Activated CD4-positive, alpha-beta T cell treated with anti-CD3 and anti-CD28 coated beads, Interleukin-2, Interleukin-6, amounts not matched to agents 100 ng/mL and 50 ng/mL, durations not matched to agents 16 hours and 8 hours (primary cell): ENCODE measurements at places on chromosomes 4 and X.

GRCh38 chrX:70669120-70669519, 224.5 kb downstream of the DLG3 start:
- DNase-seq: no peak

GRCh38 chr4:79495447-79495846, 87.4 kb upstream of the GK2 start:
- DNase-seq: no peak

GRCh38 chr4:149885896-149886295, 70.3 kb upstream of the IQCM start:
- no peak for DNase-seq

- DNase-seq: no peak
Observed at GRCh38 chr4:38499101-38499500, 164.9 kb upstream of the KLF3 start.

DNA sequence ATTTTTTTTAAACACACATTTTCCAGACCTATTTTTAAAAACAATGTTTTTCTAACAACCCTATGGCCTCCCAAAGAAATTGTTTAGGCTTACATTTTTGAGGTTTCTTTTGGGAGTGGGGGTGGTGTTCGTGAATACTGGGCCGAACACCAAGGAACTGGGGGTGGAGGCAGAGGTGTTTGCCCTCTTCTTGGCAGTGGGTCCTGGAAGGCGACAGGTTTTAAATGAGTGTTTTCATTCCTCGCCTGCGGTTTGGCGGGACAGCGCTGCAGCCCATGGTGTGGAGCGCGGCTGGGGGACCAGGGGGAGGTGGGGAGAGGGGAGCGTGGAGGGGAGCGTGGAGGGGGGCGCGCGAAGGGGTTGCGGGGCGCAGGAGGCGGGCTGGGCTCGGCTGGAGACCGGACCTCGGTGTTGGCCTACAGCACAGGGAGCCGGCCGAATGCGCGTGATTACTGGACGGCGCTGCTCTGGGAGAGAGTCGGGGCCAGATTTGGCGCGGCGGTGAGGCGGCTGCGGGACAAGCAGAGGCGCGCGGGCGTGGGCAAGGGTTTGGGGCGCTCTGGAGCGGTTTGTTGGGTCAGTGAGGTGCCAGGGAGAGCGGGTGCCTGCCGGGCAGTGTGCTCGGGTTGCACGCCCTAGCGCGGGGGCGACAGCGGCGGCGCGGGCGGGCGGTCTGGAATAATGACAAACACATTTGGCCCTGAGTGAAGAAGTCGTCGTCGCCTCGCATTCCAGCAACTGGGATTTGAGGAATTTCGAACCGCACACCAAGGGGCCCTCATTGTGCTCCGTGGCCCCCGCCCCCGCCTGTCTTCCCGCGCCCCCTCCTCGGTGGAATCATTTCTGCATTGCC, 764 bp downstream of the PDGFRA start:
- DNase-seq: no peak

DNA sequence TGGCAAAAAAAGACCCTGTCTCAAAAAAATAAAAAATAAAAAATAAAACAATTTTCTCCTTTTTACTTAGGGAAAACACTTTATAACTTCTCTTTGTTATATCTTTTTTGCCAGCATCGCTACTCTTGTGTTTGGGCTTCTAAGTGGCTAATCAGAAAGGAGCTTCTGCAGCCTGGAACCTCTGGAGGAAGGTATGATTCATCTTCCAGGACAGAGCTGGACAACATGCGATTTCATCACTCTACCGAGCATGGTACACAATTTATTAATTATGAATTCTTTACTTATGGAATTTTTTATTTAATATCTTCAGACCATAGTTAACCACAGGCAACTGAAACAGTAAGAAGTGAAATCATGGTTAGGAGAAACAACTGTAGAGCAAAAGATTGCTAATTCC, 1254.3 kb upstream of the AGA start:
- DNase-seq: no peak

- DNase-seq: peak; percentile 0
Observed at GRCh38 chr4:115873048-115873447, 759.6 kb upstream of the NDST4 start.

GRCh38 chr4:178205826-178206225, 763.6 kb upstream of the AGA start:
- DNase-seq: no peak

DNA sequence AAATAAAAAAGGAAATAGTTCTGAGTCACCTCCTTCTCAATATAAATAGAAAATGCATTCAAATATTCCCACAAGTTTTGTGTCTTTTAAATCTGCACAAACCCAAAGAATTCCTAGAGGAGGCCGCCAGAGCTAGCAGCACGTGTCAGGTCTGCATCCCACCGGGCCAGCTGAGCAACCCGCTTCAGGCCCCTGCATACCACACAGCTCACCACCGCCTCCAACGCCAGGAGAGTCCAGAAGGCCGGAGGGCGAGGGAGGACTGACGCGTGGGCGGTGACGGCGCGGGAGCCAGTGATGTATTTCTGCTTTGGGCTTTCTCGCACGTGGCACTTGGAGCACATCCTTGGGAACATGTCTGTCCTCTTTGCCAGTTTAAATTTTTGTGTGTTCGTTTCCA, 61.9 kb upstream of the CLDN34 start:
- DNase-seq: no peak

DNA sequence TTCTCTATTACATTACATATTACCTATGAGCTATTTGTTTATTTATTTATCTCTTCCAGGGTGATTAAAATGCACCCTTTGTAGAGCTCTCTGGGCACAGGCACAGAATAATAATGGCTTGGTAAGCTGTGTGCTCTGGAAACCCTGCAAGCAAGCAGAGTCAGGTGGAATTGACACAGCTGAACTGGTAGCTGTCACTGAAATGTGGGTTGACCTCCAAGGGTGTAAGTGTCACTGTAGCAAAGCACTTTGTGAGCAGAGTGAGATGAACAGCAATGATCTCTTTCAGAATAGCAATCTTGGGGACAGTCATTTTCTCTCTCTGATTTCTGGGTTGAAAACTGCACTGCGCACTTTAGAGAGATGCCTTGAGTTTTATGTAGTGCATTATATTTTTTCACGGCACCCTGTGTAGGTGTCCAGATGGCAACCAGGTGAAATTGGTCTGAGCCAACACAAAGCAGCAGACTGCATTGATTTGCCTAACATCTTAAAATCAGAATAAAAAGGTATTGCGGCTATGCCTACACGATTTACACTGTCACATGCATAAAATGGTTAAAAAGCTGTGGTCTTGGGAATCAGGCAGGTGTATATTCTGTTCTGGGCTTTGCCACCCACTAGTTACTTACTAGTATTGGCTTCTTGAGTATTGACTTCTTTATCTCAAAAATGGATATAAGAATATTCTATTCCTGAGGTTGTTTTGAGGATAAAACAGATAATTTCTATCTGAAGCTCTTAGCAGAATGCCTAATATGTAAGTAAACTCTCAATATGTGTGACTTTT, 450.3 kb downstream of the RAPGEF2 start:
- no peak for DNase-seq

GRCh38 chrX:67044029-67044653, 405.3 kb upstream of the EDA2R start:
- no peak for DNase-seq

GRCh38 chr4:158169931-158170690, 2.7 kb downstream of the GASK1B start:
- DNase-seq: no peak

- DNase-seq: no peak
Observed at GRCh38 chrX:98459669-98460068, 1576.0 kb downstream of the RPA4 start.

DNA sequence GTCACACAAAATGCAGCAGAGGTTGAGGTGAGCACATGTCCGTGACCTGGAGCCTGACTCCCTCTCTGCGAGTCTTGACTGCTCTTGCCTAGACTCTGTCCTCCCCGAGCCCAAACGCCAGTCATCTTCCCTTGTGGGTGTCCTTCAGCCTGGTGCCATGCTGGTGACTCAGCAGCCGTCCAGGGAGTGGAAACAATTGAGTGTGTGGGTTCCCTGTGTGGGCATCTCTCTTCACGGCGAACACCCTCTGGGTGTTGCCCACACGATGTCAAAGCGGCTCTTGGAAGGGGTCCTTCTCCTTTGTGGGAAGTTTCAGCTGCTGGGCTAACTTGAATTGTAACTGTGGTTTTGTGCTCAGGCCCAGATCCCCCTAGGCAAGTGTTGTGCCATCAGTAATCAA, 17.5 kb upstream of the MSANTD1 start:
- DNase-seq: no peak

GRCh38 chrX:131918839-131919238, 104.3 kb upstream of the STK26 start:
- no peak for DNase-seq

- DNase-seq: no peak
Observed at GRCh38 chr4:18524667-18525066, 503.1 kb upstream of the LCORL start.

DNA sequence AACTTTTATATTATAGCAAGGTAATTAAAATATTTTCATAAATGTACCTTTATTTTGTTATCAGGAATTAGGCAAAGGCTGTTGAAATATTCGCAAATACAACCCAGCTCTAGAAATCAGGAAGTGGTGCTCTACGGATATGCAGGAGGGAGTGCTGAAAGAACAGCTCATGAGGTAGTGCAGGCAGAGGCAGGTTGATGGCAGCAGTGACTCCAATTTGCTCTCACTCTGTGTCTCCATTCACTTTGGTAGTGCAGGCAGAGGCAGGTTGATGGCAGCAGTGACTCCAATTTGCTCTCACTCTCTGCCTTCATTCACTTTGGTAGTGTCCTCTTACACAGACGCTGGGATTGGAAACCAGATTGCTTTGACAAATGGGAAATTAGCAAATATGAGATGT, 277.9 kb downstream of the TRIML1 start:
- no peak for DNase-seq

DNA sequence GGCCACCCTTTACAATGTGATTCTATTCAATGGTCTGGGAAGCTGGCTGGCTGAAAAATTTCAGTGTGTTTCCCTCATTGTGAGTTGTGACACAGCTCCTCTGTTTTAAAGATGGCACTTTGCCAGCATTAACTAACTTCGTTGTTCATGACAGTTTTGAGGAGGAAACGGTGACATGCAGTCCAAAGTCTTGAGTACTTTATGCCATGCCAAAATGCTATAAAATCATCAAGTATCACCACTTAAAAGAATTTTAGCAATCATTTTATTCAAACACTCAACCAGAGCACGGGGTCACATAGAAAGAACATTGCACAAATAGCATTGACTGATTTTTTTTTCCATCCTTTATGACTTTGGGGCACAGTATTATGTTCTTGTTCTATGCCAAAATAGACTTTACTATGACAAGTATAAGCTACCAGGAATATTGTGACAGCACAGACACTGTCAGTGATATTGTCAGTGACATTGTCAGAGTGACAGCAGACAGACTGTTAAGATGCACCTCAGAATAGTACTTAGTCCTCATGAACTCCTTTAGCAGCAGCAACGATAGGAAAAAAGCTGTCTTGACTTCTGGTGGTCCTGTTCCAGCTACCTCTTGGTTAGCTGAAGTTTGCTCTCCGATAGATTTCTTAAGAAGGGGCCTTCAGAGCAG, 46.7 kb downstream of the CXCL13 start:
- no peak for DNase-seq

- no peak for DNase-seq
Observed at GRCh38 chr4:5416637-5417036, 291.7 kb downstream of the EVC2 start.
